ENCODE measurements at places on chromosomes 1 and 21.
A peak's percentile ranks its signal among the peaks of the same experiment; 100 is the strongest.

DNA sequence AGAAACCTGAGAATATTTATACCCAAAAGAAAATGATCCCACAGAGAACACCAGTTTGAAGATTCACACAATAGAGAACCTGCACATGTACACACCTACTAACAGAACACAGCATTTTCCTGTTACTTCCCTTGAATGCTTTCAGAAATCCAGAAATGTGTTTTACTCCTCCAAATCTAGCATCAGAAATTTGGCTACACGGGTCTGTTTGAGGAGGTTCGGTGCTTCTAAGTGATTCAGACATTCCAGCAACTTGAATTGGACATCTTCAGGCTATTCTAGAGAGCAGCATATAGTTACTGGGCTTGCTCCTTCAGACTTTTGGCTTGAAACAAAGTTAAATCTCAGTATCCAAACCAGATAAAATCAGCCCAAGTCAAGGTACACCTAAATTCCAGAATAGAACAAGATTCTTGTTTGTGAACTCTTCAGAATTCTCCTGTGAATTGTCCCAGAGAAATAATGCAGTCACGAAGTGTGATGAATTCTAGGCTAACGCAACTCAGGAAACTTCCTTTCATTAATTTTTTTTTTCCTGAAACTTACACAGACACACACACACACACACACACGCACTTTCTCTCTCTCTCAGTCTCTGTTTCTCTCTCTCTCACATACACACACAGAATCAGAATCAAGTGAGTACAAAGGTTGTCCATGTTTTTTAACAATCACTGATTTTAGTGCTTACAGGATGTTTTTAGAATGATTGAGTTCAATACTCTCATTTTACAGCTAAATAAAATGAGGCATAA, 278.4 kb upstream of the SNX7 start:
- DNase-seq: no peak

GRCh38 chr1:206609229-206609991, 2.9 kb downstream of the EIF2D start:
- DNase-seq: no peak

DNA sequence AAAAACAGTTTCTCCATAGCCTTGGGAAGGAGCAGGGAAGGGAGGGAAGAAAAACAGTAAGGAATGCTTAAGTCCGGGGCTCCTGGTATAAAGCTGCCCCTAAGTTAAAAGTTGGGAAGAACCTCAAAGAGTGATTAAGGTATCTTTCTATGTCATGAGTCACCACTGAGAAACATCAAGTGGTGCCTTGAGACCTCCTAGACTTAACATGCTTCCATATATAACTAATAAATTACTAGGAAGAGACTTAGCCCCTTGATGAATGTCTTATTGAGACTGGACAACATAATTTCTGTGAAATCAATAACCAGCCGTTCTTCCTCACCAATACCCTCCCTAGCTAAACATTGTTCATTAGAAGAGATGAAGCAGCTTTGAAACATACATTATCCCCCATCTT, 121.8 kb upstream of the SLC44A3 start:
- peak; percentile 78 for DNase-seq

- no peak for DNase-seq
Measured at GRCh38 chr1:32869923-32870614, 643 bp downstream of the FNDC5 start.

GRCh38 chr21:14072761-14073535, 137.8 kb downstream of the LIPI start:
- no peak for DNase-seq

DNA sequence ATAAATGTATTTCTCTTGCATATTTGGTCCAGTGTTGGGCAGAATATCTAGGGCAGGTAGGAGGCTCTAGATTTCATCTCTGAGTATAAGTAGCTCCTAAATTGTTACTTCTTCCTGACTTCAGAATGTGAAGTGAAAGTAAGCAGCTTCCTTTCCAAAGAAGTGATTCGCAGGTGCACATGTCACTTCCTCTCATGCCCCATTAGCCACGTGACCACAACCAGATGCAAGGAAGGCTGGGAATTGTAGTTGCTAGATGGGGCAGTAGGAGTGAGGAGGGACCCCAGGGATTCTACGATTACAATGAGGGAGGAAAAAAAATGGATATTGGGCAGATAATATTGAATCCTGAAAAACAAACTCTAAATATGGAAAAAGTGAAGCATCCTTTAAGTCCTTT, 113.2 kb upstream of the CYYR1 start:
- peak; percentile 53 for DNase-seq

DNA sequence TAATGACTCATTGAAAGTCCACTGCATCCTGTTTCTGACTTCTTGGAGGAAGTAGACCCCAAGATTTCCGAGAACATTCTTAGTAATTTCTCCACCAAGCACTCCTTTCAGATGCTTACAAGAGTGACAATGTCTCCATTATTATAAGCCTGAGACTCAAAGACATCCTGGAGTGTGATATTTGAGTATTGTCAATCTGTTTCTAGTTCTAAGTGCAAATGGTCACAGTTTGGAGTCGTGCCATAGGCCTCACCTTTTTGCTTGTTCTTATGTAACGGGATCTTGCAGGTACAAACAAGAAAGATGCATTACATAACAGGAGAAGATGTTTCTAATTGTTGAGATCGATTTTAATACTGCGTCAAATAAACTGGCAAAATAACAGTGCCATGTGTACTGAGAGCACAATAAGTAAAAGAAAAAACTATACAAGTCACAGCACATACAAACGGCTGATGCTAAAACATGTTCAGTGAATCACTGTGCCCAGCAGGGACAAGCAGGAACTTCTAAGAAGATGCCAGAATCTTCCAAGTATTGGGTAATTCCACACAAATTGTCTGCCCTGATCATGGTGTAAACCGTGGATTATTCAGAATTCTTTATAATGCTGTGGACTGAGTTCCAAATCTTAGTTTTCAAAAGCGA, 54.1 kb downstream of the CD2 start:
- no peak for DNase-seq

GRCh38 chr1:19735440-19736127, 64.1 kb downstream of the TMCO4 start:
- peak; percentile 96 for DNase-seq

DNA sequence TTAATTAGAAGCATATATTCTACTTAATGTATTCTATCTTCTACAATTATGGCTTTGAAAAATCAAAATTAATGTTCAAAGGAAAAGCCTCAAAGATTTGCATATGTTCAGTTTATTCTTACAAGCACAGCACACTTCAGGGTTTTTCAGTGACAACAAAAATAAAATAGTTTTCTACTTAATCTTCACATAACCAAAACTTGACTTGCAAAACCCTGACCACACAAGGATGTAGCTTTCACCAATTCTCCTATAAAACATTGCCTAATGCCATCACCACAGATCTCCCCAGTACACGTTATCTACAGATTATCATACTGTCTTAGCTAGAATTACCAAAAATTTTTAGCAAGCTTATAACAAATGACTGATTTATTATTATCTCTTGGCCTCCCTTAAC, 23.3 kb downstream of the LPAR3 start:
- DNase-seq: peak; percentile 59

- DNase-seq: no peak
Measured at GRCh38 chr1:182709855-182710254, 25.5 kb upstream of the RGS8 start.

Data from EL (cell line).